Mucosa of descending colon (tissue), 3 donors: ENCODE measurements at places on chromosomes 5 and 9.

DNA sequence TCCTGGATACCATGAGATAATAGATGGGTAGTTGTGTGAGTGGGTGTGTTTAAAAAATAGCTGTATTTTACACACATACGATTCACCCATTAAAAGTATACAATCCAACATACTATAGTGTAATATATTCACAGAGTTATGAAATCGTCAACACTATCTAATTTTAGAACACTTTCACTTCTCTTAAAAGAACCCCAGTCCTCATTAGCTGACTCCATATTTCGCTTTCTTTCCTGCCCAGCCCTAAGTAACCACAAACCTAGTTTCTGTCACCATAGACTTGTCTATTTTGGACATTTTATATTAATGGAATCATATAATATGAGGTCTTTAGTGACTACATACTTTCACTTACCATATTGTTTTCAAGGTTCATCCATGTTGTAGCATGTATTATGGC, 63.8 kb upstream of the S1PR3 start:
- DNase-seq: no peak

DNA sequence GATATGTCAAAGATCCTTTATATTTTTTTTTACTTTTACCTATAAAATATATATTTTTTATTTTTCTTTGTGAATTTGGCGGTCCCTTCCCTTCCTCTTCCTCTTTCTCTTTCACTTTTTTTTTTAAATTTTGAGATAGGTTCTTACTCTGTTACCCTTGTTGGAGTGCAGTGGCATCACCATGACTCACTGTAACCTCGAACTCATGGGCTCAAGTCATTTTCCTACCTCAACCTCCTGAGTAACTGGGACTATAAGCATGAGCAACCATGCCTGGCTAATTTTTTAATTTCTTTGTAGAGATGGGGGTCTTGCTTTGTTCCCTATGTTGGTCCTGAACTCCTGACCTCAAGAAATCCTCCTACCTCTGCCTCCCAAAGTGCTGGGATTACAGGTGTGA, 258.0 kb upstream of the CLINT1 start:
- DNase-seq: no peak

DNA sequence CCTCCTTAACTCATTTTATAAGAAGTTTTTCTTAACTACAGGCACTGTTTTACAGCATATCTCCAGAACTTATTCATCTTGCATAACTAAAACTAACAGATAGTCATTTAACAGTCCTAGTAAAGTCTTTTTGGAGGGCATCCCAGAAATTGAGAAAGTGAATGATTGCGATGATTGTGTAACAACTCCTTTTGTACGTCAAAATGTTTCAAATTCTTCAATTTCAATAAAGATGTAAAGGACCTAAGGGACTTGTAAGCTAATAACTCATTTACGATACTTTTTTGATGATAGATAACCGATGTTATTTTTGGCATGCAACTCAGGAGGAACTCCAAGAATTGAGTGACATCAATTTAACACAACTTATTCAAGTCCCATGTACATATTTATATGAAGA, 42.7 kb downstream of the SVEP1 start:
- no peak for DNase-seq

GRCh38 chr9:127968042-127968441, 12.7 kb downstream of the EEIG1 start:
- peak; percentile 86 for DNase-seq

- no peak for DNase-seq
These were observed 212.3 kb upstream of the DAPK1 start for GRCh38 chr9:87285183-87285850.

DNA sequence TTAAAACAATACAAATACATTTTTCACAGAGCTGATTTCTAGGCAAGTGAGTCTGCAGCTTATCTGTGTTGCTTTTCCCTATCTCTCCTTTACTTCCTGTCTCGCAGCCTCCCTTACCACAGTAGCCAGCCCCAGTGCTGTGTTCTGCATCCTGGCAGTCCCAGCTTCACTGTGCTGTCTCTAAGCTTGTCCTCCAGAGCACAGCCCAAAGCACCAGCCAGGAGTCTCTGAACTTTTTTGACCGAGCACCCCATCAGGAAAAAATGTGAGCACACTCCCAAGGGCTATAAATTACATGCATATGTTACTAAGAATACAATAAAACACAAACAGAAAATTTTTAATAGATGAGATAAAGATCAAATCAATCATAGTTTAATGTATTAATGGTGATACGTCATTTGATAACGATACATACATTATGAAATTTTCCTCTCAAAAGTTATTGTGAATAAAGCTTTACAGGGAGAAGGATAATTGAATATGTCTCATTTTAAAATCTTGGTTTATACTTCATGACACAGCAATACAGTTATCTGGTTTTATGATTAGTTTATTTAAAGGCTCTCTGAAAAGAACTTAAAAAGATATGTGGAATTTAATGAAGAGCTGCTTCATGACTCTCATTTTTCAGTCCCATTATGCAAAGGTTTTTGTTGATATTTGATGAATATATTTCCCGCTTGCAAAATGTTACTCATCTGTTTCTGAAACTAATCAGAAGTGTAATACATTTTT, 7.3 kb upstream of the RHOBTB3 start:
- no peak for DNase-seq

- DNase-seq: no peak
These were observed 18.1 kb upstream of the RGMB start for GRCh38 chr5:98755406-98755805.
